ENCODE measurements at places on chromosomes 2 and 18. TPM values are rescaled to one million over a fixed set of nuclear protein-coding genes. Genes with fewer than 3 reads are reported as not detected.

SOX11 gene
- not detected for total RNA-seq

PLEKHH2 gene
- 9.8 TPM for total RNA-seq

CD226 gene
- 2.4 TPM for total RNA-seq

AQP12A gene
- total RNA-seq: not detected

MAB21L4 gene
- 2.5 TPM for total RNA-seq

GKN2 gene
- not detected for total RNA-seq

ARMC9 gene
- 16.0 TPM for total RNA-seq

Measured in ureter (tissue), 1 donor.